ENCODE measurements at places on chromosomes 3 and 15. TPM values are rescaled to one million over a fixed set of nuclear protein-coding genes. Genes with fewer than 3 reads are reported as not detected.

NAALADL2 gene
- 3.8 TPM for total RNA-seq

FETUB gene
- not detected for total RNA-seq

CAND2 gene
- 1.6 TPM for total RNA-seq

TMEM202 gene
- total RNA-seq: not detected

AP3B2 gene
- total RNA-seq: not detected

USP50 gene
- 0.14 TPM for total RNA-seq

SLC27A2 gene
- not detected for total RNA-seq

OIP5 gene
- total RNA-seq: 16.9 TPM

FANCD2OS gene
- total RNA-seq: not detected

PRC1 gene
- 268 TPM for total RNA-seq

GOLGA8S gene
- total RNA-seq: 0.07 TPM

MCTP2 gene
- 0.53 TPM for total RNA-seq

NR2E3 gene
- total RNA-seq: 0.27 TPM

GRIP2 gene
- total RNA-seq: not detected
